ENCODE measurements at places on chromosomes 2 and 18.

DNA sequence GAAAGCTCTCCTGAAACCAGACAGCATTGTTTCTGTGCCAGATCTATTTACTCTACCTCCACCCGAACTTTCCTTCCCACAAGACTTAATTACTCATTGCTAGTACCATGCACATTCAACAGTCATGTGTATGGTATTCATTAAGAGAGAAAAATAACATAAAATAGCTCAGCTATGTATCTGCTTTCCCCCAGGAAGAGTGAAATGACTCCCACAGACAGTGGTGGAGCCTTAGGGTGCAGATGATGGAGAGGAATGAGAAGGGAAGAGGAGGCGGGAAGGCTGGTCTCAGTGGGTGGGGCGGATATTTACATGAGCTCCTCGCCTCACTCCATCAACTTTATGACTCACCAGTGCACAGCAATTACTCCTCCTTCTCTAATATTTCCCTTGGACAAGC lies 724.5 kb downstream of the EPHA4 start:
- no peak for DNase-seq

DNA sequence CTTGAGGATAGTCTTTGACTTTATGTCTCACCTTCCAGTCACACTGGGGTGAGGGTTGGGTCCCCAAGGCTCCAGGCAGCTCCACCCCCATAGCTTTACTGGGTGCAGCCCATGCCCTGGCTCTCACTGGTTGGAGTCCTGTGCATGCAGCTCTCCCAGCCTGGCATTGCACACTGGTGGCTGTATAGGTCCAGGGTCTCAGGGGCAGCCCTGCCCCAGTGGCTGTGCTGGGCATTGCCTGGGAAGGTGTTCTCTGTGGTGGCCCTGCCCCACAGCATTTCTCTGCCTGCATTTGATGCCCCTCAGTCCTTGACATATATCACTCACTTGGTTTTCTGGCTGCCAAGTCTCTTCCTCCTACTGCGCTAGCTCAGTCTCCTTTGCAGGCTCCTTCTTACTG lies 21.2 kb downstream of the MPHOSPH10 start:
- no peak for DNase-seq

DNA sequence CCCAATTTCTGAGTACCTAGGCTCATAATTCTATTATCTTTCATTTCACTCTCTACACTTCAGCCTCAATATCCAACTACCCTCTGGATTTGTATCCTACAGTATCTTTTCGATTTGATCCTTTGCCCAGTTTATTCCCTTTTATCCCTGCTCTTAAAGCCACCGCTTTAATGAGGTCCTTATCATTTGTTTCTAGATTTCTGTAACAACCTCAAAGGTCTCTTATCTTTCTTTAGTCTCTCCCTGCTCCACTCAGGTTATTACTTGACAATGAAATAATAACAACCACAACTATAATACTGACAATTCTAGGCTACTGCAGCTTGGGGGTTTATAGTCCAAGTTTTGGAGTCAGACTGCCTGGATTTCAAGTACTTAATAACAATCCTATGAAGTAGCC lies 25.9 kb upstream of the ASNSD1 start:
- DNase-seq, result no peak

- no peak for DNase-seq
Observed at GRCh38 chr18:68564961-68565360, 149.9 kb downstream of the TMX3 start.

GRCh38 chr2:60521626-60522025 lies 31.8 kb downstream of the BCL11A start:
- DNase-seq, result no peak

GRCh38 chr2:168573128-168573903 lies 117.2 kb downstream of the CERS6 start:
- no peak for DNase-seq

DNA sequence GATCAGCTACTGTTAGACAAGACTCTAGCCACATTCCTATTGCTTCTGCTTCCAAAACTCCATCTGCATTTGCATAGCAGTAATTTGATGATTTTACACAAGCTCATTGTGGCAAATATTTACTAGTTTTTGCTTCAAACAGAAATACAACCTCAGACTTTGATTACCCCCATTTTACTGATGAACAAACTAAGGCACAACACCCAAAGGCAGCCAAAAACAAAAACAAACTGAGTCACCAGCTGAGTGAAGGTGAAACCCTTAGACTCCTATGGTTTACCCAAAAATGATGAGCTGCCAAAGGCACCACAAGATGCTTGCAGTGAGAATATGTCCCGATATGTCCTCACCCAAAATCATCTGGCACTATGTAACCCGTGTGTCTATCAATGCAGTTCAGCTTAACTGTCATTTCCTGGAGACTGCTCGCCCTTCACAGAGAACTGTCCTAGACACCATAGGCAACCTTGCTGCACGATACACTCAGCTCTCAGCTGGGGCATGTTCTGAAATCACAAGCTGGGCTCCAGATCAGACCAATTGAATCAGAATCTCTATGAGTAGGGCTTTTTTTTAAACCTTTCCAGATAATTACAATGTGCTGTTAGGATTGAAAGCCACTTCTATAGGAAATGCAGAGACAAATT lies 4.1 kb upstream of the EVA1A start:
- no peak for DNase-seq

- no peak for DNase-seq
Observed at GRCh38 chr2:70477441-70477844, 76.2 kb downstream of the TGFA start.

GRCh38 chr2:80002568-80003157 lies 301.9 kb downstream of the LRRTM1 start:
- DNase-seq, result no peak

DNA sequence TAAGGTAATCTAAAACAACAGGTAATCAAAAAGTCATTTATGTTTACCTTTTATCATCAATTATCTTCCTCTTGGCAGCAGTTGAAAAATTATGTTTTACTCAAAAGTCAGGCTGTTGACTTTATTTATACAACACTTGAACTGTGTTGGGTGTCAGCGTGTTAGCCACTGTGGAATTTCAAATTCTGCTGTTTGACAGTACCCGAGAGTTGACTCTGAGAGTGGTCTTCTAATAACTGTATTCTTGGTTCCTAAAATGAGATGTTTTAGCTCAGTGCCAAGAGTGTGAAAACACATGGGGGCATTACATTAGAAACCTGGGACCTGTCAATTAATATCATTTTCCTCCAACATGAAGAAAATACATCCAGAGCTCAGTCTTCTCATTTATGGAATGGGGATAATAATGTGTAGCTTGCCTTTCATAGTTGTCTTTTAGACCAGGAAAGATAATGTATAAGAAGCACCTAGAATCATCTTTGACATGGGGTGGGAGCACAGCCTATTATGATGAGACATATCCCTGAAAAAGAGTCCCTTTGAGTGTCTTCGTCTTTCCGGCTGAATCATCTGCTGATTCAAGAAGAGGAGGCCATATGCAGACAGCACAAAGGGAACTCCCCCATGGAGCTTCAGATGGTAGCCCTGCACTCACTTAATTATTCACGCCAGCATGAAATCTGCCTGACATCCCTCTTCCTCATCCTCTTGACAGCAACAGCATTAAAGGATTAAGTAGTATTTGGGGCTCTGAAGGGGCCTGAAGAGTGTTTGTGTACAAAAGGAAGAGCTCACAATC lies 89.1 kb downstream of the AFF3 start:
- DNase-seq, result no peak

GRCh38 chr2:47195148-47195547 lies 40.0 kb upstream of the STPG4 start:
- no peak for DNase-seq

DNA sequence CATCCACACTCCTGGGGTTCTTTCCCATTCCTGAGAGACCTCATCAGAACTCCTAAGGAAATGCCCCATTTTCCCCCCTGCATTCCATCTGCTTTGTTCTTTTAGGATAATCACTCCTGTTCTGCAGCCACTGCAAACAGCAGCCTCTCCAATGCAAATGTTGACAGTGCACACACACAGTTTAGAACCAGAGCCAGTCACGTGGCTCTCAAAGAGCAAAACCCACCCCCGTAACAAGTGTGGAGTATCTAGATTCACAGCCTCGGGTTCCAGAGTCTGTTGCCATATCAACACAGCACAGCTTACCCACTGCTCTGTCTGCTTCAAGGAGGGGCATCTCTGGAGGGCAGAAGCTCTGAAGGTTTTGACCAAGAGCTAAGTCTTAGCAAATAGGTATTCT lies 180.0 kb downstream of the NAPG start:
- no peak for DNase-seq

- no peak for DNase-seq
Observed at GRCh38 chr2:23436346-23437098, 51.5 kb downstream of the KLHL29 start.

DNA sequence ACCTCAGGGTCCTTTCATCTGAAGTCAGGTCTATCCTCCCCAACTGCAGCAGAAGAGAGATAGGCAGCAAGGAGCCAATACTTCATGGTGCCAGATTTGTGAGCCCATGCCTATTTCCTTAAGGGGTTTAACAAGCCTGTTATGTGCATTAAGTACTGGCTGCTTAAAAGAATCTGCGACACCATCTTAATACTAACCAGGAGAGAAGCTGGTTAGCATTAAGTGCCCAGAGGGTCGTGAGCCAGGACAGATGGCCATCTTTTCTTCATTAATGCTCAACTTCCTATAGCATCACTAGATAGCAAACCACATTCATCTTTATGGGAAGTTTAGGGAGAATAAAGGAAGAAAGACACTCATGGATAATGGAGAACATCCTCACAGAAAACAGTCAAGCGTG lies 289.1 kb downstream of the ETAA1 start:
- no peak for DNase-seq

GRCh38 chr18:79704631-79705030 lies 25.0 kb downstream of the CTDP1 start:
- no peak for DNase-seq

GRCh38 chr2:212357606-212358005 lies 181.0 kb downstream of the ERBB4 start:
- peak; percentile 71 for DNase-seq

DNA sequence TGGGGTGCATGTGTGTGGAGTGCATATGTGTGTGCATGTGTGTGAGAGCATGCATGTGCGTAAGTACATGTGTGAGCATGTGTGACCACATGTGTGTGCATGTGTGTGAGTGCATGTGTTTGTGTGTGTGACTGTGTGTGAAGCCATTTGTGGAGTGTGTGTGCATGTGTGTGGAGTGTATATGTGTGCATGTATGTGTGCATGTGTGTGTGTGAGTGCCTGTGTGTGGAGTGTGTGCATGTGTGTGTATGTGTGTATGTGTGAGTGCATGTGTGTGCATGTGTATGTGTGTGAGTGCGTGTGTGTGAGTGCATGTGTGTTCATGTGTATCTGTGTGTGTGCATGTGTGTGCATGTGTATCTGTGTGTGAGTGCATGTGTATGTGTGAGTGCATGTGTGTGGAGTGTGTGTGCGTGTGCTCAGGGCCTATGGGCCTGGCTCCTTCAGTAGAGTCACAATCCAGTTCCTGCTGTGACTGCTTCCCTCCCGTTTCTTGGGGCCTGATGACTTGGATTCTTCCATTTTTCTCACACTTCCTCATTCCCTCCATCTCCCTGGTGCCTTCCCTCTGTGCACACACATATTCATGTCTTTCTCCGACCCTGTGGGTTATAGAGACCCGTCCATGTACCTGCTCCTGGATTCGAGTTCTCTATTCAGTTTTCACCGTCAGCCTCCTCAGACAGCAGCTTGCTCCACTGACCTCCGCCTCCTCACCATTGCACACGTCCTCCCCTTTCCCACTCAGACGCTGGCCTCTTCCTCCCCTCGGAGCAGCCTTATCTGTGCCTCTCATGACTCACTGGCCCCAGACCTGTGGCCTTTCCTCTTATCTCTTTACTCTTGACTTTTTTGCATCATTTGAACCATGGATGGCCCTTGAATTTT lies 25.2 kb downstream of the TOGARAM2 start:
- DNase-seq, result no peak

DNA sequence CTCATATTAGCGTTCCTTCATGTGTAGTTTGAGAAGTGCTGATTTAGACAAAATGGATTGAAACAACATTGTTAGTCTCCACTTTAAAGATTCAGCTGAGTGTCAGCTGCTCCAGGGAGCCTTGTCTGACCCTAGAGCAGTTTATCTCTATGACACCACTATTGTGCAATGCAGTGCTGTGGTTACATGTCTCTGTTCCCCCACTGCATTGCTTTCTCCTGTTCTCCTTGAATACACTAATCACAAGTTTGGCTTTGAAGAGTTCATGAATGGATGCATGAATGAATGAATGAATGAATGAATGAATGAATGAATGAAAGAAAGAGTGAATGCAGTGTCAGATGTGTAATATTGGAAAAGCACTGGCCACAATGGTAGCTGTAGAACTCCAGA lies 38.3 kb downstream of the GCG start:
- DNase-seq, result no peak

DNA sequence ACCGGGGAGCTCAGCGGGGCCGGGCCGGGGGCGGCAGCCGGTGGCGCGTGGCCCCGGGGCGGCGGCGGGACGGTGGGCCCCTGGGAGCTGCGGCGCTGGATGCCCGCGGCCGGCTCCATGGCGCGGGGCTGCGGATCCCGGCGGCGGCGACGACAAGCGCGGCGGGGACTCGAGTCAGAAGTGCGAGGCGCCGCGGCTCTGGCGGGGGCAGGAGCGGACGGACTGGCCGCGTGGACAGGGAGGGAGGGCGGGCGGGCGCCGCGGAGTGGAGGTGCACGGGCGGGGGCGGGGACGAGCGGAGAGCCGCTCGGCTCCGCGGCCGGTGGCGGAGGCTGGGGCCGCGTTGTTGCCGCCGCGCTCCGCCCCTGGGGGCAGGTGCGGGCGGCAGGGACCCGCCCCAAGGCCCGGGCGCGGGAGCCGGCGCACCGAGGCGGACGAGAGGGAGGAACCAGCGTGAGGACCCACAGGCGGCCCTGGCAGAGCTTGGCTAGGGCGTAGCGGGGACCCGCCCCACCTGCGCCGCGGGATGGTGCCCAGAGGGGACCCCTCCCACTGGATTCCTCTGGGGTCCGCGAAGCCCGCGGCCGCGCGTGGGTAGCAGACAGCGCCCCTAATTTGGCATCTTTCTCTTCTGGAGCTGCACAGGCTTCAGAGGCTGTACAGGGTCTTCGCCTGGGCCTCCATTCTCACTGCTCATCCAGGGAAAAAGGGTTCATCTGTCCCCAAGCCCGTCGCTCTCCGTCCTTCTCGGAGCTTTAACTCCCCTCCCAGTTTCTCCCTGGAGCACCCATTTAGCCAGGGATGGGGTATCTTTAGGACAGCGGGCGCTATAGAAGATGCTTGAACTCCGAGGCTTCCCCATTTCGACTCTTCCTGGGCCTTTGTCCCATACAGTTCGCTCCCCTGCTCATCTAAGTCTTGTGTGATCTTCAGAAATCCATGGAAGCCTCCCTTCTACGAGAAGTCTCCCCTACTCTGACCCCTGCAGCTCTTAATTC lies at the start of gene TMEM163:
TMEM163 (minus strand) TSS at position 184 of the 998 bp plus-strand sequence.
- DNase-seq, result no peak

All from midbrain (tissue), 1 donor.